ENCODE measurements at places on chromosomes 7 and 10.

GRCh38 chr10:31030260-31030659 is 1.4 kb downstream of the ZNF438 start:
- peaks cover 25% of the 10 kb centered on the region for H3K4me1 ChIP-seq
- no peaks in the 10 kb centered on the region for H3K36me3 ChIP-seq

DNA sequence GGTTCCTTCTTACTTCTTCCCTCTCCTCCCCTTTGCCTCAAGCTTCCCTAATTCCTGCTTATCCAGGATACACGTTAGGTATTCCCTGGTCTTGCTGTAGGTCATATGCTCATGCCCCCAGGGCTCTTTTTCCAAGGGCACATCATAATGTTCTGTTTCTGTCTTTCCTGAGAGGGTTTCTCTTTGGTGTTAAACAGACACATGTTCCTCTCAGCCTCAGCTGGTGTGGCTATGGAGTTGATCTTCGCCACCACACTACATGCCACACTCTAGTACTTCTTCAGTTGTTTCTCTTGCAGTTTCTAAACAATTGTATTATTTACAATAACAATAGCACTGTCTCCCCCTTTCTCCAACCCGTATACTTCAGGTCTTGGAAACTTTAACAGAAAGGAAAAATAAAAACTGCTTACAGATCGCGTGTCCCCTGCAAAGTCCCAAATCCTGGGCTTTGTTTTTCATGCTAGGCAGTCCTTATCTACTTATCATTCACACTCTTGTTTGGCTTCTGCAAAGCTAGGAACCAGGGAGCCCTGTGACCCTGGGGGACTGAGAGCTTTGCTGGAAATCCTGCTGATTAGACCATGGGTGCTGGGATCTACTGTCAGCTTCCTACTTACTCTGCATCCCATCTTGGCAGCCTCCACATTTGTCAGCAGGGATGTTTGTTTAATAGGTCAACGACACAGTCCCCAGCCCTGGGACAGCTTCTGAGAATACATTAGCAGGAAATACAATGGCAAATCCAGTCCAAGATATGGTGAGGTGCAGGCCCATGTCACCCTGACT is 193.9 kb upstream of the BMPER start:
- no peak overlapping the region for H3K4me3 ChIP-seq
- H3K4me1 ChIP-seq, result peaks cover 24% of the 10 kb centered on the region

DNA sequence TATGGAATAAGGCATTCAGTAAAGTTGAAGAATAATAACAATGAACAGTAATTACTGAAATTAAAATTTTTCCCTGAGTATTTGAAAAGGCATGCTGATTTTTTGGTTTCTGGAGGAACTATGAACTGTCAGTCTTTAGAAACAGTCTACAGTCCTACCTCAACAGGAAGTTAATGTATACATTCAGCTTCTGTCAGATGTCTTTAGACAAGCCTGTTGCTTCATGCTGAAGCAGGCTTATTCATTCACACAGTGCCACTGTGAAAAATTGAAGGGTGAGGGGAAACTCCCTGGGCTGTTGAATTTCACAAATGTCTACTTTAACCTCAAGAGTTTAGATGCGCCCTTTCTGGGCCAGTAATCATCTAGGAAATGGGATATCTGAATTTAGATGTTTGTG is 3.5 kb downstream of the NRF1 start:
- H3K36me3 ChIP-seq, result peaks cover 4% of the 10 kb centered on the region
- no peak for DNase-seq
- peaks cover 21% of the 10 kb centered on the region for H3K4me1 ChIP-seq
- no peak overlapping the region for H3K27ac ChIP-seq

- H3K4me1 ChIP-seq, result peaks cover 3% of the 10 kb centered on the region
- peaks cover 3% of the 10 kb centered on the region for H3K36me3 ChIP-seq
- peaks cover 8% of the 10 kb centered on the region for H3K27me3 ChIP-seq
- no peak for DNase-seq
Measured at GRCh38 chr10:126564326-126564888, 106.1 kb downstream of the C10orf90 start.

GRCh38 chr10:83983578-83984255 is 155.6 kb upstream of the GHITM start:
- H3K36me3 ChIP-seq, result no peaks in the 10 kb centered on the region
- H3K4me3 ChIP-seq, result no peak overlapping the region
- DNase-seq, result no peak
- peaks cover 3% of the 10 kb centered on the region for H3K4me1 ChIP-seq

DNA sequence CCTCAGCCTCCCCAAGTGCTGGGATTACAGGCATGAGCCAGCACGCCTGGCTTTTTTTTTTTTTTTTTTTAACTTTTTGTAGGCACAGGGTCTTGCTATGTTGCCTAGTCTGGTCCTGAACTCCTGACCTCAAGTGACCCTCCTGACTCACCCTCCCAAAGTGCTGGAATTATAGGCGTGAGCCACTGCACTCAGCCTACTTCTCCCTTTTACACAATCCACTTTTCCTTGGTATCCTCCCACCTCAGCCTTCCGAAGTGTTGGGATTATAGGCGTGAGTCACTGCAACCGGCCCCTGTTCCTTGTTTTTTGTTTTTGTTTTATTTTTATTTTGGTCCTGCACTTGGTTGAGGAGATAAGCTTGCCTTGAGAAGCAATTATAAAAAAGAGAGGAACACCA is 75.9 kb upstream of the KMT2C start:
- H3K36me3 ChIP-seq, result no peaks in the 10 kb centered on the region
- no peaks in the 10 kb centered on the region for H3K27me3 ChIP-seq
- H3K27ac ChIP-seq, result no peak overlapping the region
- H3K4me1 ChIP-seq, result no peaks in the 10 kb centered on the region
- DNase-seq, result no peak
- no peak overlapping the region for H3K4me3 ChIP-seq

- H3K4me3 ChIP-seq, result no peak overlapping the region
- DNase-seq, result no peak
- H3K4me1 ChIP-seq, result no peaks in the 10 kb centered on the region
- no peak overlapping the region for H3K27ac ChIP-seq
Measured at GRCh38 chr10:45442662-45443061, 68.6 kb downstream of the ALOX5 start.

DNA sequence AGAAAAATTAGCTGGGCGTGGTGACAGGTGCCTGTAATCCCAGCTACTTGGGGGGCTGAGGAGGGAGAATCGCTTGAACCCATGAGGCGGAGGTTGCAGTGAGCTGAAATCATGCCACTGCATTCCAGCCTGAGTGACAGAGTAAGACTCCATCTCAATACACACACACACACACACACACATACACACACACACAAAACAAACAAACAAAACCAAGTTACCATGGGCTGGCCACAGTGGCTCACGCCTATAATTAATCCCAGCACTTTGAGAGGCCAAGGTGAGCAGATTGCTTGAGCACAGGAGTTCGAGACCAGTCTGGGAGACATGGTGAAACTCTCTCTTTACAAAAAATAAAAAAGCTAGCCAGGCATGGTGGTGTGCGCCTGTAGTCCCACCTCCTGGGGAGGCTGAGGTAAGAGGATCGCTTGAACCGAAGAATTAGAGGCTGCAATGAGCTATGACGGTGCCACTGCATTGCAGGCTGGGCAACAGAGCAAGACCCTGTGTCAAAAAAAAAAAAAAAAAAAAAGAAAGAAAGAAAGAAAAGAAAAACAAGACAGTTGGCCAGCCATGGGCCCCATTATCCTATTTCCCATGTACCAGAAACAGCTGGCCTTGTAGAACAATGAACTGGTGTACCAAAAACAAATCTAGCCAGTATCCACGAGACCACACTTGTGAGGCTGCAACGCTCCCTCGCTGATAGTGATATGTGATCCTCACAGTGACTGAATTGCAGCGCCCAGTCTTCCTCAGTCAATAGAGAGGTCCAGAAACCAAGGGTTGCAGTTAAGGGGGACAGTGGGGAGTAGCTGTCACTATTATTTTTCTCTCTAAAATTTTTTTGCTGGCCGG is 6.6 kb upstream of the AGFG2 start:
- DNase-seq, result no peak
- H3K36me3 ChIP-seq, result no peaks in the 10 kb centered on the region
- peaks cover 2% of the 10 kb centered on the region for H3K27me3 ChIP-seq

DNA sequence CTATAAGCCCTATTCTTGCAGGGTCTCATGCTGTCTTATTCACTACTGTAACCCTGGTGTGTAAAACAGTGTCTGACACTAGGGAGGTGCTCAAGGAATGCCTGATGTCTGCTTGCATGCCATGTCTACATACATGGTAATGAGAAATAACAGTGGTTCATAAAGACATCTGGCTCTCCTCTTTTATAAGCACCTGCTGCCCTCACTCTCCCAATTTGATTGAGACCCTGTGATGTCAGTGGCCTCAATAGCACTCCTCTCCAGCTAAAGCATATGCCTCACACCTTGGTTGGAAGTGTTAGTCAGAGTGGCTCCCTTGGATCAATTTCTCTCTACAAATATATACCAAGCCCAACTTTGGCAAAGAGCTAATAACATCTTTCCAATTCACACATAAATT is 30.6 kb downstream of the ANK3 start:
- DNase-seq, result no peak
- H3K4me1 ChIP-seq, result peaks cover 8% of the 10 kb centered on the region
- H3K27ac ChIP-seq, result no peak overlapping the region
- H3K4me3 ChIP-seq, result no peak overlapping the region
- no peaks in the 10 kb centered on the region for H3K36me3 ChIP-seq

- no peaks in the 10 kb centered on the region for H3K27me3 ChIP-seq
- H3K4me3 ChIP-seq, result no peak overlapping the region
- no peaks in the 10 kb centered on the region for H3K4me1 ChIP-seq
Measured at GRCh38 chr10:53697038-53697437, 924.5 kb upstream of the MBL2 start.

GRCh38 chr10:83469728-83470331 is 669.5 kb upstream of the GHITM start:
- H3K36me3 ChIP-seq, result no peaks in the 10 kb centered on the region
- H3K27ac ChIP-seq, result no peak overlapping the region
- no peaks in the 10 kb centered on the region for H3K4me1 ChIP-seq
- H3K27me3 ChIP-seq, result no peaks in the 10 kb centered on the region
- DNase-seq, result no peak

- H3K4me3 ChIP-seq, result no peak overlapping the region
- no peaks in the 10 kb centered on the region for H3K4me1 ChIP-seq
- DNase-seq, result no peak
- H3K36me3 ChIP-seq, result no peaks in the 10 kb centered on the region
- H3K27ac ChIP-seq, result no peak overlapping the region
Measured at GRCh38 chr7:142581341-142581740, 167.9 kb upstream of the PRSS1 start.

DNA sequence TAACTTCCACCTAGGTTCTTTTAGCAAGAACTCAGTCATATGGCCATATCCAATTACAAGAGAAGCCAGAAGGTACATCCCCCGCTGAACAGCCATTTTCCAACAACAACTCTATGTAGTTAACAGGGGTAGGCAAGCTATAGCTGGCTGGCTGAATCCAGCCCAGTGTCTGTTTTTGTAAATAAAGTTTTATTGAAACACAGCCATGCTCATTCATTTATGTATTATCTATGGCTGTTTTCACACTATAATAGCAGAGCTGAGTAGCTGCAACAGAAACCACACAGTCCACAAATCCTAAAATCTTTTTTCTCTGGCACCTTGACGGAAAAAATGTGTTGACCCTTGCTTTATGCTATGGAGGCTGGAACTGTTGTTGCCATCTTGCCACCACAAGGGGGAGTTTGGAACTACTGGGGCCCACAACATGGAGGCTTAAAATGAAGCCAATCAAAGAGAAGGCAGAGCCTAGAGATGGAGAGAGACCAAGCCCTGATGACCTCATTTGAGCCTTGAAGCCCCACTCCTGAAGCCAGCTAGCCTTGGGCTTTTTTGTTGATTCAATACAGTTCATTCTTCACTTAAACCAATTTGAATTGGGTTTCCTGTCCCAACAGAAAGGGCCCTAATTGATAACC is 33.3 kb upstream of the XPNPEP1 start:
- peaks cover 19% of the 10 kb centered on the region for H3K4me1 ChIP-seq
- H3K4me3 ChIP-seq, result no peak overlapping the region
- H3K36me3 ChIP-seq, result no peaks in the 10 kb centered on the region

GRCh38 chr7:5614600-5614999 is 166.9 kb downstream of the RNF216 start:
- DNase-seq, result peak; percentile 40
- H3K27me3 ChIP-seq, result peaks cover 49% of the 10 kb centered on the region
- H3K36me3 ChIP-seq, result peaks cover 8% of the 10 kb centered on the region
- peak overlapping the region; percentile 77 for H3K27ac ChIP-seq
- no peak overlapping the region for H3K4me3 ChIP-seq

Measured in endothelial cell (in vitro differentiated cells).